ENCODE measurements at places on chromosomes 12 and 14.

GRCh38 chr12:91513313-91513712, 330.7 kb upstream of the DCN start:
- DNase-seq, result no peak

GRCh38 chr12:4037747-4038312, 164.6 kb upstream of the PARP11 start:
- DNase-seq, result no peak

GRCh38 chr12:104828015-104828414, 130.1 kb downstream of the SLC41A2 start:
- DNase-seq, result no peak

GRCh38 chr12:120640861-120641833, 721 bp downstream of the CABP1 start:
- DNase-seq, result no peak

GRCh38 chr12:69056743-69057515, 124.0 kb upstream of the CPM start:
- DNase-seq, result no peak

DNA sequence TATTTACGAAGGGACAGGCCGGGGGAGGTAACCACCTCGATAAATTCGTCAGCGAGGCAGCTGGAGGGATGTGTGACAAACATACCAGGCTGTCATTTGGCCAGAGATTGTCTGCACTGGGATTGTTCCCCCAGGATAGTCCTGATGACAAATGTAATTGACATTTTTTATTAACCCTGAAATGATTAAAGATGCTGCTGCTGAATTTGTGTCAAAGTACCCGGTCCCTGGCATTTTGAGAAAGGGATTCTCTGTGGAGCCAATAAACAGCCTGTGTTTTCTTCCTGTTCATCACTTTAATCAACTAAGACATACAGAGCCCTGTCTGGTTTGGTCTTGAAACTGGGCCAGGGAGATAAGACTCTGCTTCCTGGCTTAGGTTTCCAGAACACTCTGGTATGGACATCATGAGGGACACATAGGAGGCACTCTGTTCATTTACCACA, 117.6 kb downstream of the SLC25A47 start:
- DNase-seq, result no peak

GRCh38 chr14:102507857-102508312, 1.7 kb downstream of the ANKRD9 start:
- no peak for DNase-seq

Data from activated CD8-positive, alpha-beta memory T cell treated with anti-CD3 and anti-CD28 coated beads for 1 hour (primary cell).